ENCODE measurements at places on chromosomes 13 and 19.
A peak's percentile ranks its signal among the peaks of the same experiment; 100 is the strongest.

- no peak for DNase-seq
Measured at GRCh38 chr13:111296417-111296816, 24.0 kb upstream of the TEX29 start.

DNA sequence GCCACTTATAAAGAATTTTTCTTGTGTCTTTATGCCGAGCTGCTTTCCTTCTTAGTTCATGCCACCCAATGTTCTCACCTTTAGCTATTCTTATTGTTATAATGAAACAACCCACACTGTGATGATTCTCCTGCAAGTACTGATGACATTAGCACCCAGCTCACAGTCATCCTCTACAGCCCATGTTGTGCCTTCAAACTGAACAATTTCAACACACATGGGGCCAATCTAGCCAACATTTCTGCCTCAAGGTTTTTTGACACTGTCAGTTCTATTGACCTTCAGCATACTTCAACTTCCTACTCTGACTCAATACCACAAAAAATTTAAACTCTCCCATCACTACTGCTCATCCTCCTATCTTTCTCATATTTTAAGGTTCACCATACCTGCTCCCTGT is 752.4 kb downstream of the FGF9 start:
- no peak for DNase-seq

GRCh38 chr19:6253954-6254733 is 25.6 kb downstream of the MLLT1 start:
- no peak for DNase-seq

GRCh38 chr19:46995492-46995891 is 24.1 kb upstream of the NPAS1 start:
- no peak for DNase-seq

DNA sequence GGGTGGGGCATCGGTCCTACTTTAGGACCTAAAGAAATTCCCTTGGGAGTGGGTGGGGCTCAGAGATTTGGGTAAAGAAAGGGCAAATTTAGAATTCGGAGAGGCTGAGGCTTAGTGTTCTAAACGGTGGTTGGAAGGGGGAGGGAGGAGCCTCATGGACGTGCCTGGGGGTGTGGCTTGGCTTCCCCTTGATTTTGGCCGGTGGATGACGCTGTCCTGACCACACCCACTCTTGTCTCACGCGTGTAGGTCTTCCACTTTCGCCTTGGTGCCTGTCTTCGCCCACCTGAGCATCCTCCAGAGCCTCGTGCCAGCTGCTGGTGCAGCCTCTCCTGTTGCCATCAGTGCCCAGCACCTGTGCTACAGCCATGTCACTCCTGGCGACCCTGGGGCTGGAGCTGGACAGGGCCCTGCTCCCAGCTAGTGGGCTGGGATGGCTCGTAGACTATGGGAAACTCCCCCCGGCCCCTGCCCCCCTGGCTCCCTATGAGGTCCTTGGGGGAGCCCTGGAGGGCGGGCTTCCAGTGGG is 1.2 kb upstream of the NUP62 start:
- peak; percentile 38 for DNase-seq

DNA sequence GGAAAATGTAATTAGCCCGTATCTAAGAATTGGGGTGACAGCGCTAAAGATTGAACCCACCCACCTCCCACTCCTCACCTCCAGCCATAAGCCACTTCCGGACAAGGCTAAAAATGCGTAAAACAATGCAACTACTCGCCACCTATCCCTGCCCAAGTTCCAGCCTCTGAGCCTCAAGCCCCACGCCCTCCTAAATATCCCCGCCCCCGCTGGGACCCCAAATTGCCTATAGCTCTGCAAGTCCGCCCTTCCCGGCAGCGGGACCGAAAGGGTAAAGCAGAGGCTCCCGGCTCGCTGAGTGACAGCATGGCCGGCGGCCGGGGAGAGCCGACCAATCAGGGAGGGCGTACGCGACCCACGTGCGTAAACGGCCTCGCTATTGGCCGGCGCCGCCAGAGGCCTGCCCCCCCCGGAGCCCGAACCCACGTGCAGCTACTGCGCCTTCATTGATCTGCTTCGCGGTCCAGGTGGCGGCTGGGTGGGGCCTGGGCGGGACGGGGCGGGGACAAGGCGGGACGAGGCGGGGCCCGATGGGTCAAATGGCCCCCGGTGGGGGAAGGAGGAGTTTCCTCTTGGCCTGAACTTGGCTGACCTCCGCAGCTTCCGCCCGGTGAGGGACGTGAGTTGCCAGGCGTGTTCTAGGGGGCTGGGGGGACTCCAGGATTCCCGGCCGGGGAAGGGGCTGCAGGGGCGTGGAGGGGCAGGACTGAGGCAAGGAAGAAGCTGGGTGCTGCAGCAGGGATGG is at the start of gene TLE6:
Gene TLE6, plus strand, starts transcription at position 564 of the 745 bp plus-strand sequence. CDS start 670 bp downstream, outside the sequence.
- DNase-seq: peak; percentile 66

DNA sequence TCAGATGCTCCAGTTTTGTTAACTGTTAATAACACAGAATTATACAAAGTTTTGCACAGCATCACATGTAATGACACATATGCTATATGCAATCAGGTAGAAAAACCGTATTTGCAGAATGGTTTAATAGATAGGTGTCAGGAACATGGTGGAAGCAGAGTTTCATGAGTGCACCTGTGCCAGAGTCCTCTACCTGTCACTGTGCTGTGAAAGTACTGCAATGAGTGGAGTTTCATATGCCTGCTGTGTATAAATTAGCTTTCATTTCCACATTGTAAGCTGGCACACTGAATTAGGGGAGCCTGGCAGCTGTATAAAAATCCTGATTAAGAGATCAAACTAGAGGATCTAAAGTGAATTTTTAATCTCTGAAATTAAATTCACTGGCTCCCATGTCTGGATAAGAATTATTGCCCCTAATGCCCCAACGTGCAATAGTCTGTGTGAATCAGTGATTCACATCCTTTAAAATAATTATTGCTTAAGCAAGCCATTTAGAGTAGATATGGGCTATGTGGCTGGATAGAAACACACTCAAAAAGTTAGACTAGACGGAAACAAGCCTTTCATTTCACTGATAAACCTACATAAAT is 8.5 kb upstream of the EEF1AKMT1 start:
- DNase-seq: no peak

- no peak for DNase-seq
Measured at GRCh38 chr19:44737238-44738071, 11.1 kb upstream of the BCL3 start.

DNA sequence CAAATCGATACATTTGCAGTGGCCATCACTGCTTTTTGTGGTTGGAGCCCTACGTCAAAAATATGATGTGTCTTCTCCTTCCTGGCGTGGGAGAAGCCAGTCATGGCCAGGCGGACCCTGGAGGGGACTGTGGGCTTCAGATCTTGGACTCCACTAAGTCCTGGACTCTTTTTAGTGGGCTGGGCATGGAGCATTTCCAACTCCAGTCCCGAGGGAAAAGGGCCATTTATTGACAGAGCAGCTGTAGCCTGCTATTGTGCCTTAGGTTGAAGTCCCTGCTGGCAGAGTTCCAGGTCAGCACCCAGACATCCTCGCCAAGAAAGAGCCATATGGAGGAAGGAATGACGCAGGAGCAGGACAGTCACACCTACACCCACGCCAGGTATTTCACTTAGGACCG is 179.2 kb upstream of the ZNF507 start:
- DNase-seq: no peak

- DNase-seq: no peak
Measured at GRCh38 chr13:23436680-23437079, 3.2 kb upstream of the SACS start.

GRCh38 chr13:74288361-74288911 is 154.2 kb upstream of the KLF12 start:
- DNase-seq: no peak

DNA sequence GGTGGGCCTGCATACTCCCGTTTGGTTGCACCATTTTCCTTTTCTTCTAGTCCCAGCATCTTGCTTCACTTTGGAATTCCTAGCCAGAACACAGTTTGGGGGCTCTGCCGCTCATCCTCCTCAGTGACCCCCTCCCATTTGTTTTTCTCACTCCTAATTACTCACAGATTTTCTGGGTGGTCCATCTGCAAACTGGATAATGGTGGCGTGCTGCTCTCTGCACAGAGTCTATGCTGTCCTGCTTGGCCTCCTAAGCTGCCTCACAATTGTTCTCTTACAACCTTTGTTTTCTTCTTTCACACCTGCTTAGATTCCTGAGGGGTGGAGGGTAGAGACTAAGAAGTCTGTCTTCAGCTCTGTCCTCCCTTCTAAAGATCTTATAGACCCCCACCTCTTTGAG is 80.8 kb downstream of the SHISA2 start:
- no peak for DNase-seq

GRCh38 chr13:60467098-60467497 is 70.1 kb downstream of the TDRD3 start:
- no peak for DNase-seq

- DNase-seq: peak; percentile 83
Measured at GRCh38 chr19:10809651-10810285, 26.2 kb downstream of the TMED1 start.

DNA sequence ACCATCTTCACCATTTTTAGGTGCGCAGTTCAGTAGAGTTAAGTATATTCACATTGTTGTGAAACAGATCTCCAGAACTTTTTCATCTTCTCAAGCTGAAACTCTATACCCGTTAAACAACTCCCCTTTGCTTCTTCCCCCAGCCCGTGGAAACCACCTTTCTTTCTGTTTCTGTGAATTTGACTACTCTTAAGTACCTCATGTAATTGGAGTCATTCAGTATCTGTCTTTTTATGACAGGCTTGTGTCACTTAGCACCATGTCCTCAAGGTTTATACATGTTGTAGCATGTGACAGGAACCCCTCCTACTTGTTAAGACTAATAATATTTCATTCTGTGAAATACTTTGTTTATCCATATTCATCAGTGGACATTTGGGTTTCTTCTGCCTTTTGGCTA is 52.8 kb downstream of the TNFRSF19 start:
- DNase-seq: no peak

DNA sequence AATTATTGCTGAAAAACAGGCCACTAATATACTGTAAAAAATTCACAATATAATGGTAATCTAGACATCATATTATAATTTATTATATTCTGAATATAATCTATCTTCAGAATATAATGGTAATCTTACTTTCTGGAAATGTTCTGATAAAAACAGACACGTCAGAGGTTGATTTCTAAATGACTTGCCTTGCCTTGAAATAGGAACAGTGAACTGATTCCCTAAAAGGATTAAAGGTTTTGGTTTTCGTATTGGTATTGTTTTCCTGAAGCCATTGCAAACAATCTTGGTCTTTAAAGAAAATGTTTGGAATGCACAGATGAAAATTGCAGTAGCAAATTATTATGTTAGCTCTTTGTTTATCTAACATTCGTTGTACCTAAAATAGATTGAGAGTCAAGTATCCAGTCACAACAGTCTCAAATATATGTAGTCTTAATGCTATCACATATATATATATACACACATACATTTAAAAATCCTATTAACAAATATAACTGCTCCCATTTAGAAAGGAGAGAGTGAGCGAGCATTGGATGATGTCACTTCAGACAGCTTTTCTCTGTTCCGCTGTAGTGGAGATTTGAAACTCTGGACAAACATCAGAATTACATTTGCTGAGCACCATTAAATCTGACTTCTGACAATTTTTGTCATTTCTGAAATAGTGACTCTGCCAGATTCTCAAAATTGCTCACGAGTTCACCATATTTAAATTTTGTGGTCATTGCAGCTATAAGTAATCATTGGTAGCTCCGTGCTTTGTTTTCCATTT is 1.7 kb downstream of the ITM2B start:
- DNase-seq: peak; percentile 23

- no peak for DNase-seq
Measured at GRCh38 chr13:97727991-97728390, 225.5 kb upstream of the IPO5 start.

- peak; percentile 97 for DNase-seq
Measured at GRCh38 chr13:113220141-113220598, 10.8 kb downstream of the CUL4A start.

GRCh38 chr13:40271931-40272775 is 394.3 kb downstream of the FOXO1 start:
- DNase-seq: no peak

DNA sequence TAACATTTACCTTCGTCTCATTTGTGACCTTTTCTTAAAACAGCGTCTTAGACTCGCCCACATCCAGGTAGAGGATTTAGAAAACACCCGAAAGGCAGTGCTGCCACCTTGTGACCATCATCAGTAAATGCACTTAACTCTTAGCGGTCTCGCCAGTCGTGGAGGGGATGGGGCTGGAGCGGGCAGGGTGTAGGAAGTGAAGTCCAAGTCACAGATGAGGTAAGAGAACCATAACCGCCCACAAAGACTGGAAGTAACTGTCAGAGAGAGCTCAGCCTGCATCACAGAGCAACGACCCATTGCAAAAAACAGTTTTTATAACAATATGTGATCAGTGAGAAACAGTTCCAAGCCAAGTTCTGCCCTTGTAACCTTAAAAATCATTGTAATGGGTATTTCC is 10.7 kb upstream of the CEACAM3 start:
- DNase-seq: peak; percentile 61

DNA sequence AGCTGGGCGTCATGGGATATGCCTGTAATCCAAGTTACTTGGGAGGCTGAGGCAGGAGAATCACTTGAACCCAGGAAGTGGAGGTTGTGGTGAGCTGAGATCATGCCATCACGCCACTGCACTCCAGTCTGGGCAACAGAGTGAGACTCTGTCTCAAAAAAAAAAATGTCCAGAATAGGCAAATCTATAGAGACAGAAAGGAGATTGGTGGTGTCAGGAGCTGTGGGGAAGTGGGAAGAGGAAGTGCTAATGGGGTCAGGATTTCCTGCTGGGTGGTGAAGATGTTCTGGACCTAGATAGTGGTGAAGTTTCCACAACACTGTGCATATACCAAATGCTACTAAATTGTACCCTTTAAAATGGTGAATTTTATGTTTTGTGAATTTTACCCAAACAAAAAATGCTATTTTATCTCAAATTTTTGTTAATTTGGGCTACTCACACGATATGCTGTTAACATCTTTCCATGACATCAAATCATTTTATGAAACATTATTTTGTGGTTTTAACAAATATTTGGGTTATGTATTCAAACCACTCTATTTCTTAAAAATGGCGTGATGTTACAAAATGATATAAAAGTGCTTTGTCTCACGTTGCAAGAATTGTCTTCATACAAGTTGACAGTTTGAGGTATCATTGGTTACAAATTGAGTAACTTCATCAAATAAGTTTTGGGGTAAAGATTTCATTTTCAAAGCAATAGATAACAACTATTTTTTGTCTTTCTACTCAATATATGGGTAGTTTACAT is 7.4 kb upstream of the CYP4F3 start:
- DNase-seq: no peak

GRCh38 chr13:96632536-96633320 is 361.5 kb downstream of the OXGR1 start:
- DNase-seq: no peak

GRCh38 chr13:40470660-40471059 is 195.8 kb downstream of the FOXO1 start:
- no peak for DNase-seq

DNA sequence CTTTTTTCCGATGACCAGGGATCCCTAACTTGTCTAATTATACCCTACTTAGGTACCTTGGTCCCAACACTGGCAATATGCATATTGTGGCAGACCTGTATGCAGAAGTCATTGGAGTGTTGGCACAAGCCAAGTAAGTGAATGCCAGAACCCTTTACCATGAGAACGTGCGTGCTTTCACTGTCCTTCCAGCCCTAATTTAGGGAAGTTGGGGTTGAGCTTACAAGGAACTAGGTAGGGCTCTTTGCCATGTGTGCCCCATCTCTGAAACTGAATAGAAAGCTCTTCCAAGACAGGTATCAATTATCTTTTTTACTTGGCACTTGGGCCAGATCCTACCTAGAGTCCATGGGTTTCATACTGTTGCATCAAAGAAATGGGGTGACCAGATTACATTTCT is 93.2 kb downstream of the FRY start:
- no peak for DNase-seq

Data from hematopoietic multipotent progenitor cell treated with erythropoietin and hydrocortisone succinate and interleukin-3 and kit ligand, for 15 days (in vitro differentiated cells).